ENCODE measurements at places on chromosomes 11 and 22.

DNA sequence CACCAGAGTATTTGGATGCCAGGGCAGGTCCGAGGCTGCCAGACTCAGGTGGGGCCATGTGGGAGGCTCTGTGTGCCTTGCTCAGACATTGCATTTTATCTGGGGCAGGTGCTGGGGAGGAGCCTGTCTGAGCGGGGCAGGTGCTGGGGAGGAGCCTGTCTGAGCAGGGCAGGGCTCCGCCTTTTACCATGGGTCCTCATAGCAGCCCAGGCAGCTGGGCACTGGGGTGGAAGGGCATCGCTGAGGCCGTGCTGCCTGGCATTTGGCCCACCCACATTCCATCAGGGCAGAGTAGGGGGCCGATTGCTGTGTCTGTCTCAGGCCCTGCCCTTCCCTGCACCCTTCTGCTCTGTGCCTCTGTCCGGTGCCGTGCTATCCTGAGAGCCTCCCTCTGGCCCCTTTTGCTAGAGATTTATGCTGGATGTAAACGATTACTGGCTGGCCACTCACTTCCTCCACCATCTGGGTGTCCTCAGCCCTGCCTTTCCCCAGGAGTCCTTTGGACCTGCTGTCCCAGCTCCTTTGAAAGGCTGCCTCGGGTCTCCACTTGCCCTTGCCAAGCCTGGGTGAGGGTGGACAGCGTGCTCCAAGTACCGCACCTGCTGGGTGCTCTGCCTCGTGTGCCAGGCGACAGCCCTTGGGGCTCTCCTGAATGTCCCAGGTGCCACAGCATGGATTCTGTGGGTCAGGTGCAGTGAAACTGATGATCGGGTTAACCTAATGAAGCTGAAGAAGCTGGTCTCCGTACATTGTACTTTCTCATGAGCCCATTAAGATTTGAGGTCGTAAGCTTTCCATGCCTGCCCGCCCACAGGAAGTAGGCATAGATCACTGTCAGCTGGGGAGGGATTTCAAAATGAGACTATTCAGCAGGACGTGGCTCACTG, 281.6 kb downstream of the TBC1D22A start:
- DNase-seq: peak; percentile 42

GRCh38 chr11:14905104-14906033, 13.3 kb upstream of the CYP2R1 start:
- DNase-seq: peak; percentile 80

- peak; percentile 79 for DNase-seq
Measured at GRCh38 chr11:16820324-16821092, 82.1 kb downstream of the C11orf58 start.

DNA sequence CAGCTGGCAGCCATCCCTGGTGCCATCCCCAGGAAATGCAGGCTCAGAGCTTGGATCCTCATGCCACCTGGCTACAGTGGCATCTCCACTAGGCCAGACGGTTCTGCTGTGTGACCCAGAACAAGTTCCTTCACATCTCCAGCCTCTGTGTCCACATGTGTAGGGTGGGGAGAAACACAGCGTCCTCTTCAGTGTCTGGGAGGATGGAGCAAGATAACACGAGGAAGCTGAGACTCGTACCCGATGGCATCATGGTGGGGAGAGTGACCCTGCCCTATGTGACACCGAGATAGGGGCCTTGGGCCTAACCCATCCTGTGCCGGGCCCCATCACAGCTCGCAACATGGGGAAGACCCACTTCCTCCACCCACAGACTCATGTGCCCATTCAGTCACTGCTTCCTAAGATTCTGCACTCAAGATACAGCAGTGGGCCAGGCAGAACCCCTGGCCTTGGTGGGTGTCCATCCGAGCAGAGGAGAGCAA, 78.5 kb downstream of the MORC2 start:
- no peak for DNase-seq
